ENCODE measurements at places on chromosomes 6 and 20. TPM values are rescaled to one million over a fixed set of nuclear protein-coding genes. Genes with fewer than 3 reads are reported as not detected.

Gene C6orf58
- not detected for total RNA-seq

Gene NNAT
- 0.52 TPM for total RNA-seq

Gene NKAIN4
- total RNA-seq: not detected

Gene SUMO4
- not detected for total RNA-seq

Gene KIAA1755
- 0.78 TPM for total RNA-seq

Gene CGAS
- total RNA-seq: 3.1 TPM

Gene ADGRF5
- total RNA-seq: 6.5 TPM

Gene CRISP3
- total RNA-seq: 0.99 TPM

Gene CST3
- total RNA-seq: 491 TPM

Gene PROCR
- 14.8 TPM for total RNA-seq

Gene CMTR1
- total RNA-seq: 15.8 TPM

Gene NMBR
- not detected for total RNA-seq

Gene TRIM26
- 66.6 TPM for total RNA-seq

Gene SEL1L2
- total RNA-seq: not detected

Gene FAM8A1
- total RNA-seq: 22.6 TPM

Gene LY86
- not detected for total RNA-seq

Gene ENPP4
- 9.9 TPM for total RNA-seq

Gene VSX1
- total RNA-seq: not detected

Gene RAET1L
- not detected for total RNA-seq

Gene HLA-DQA2
- total RNA-seq: not detected

Gene SIGLEC1
- 2.1 TPM for total RNA-seq

Gene PAX1
- total RNA-seq: not detected

Gene YWHAB
- 49.3 TPM for total RNA-seq

Gene TGM2
- total RNA-seq: 17.1 TPM

Gene PRR3
- total RNA-seq: 6.9 TPM

Gene LY6G6F
- total RNA-seq: not detected

Gene HEY2
- total RNA-seq: 7.3 TPM

Gene FIG4
- total RNA-seq: 24.7 TPM

Gene BMP7
- total RNA-seq: 4.2 TPM

Gene SH3BGRL2
- total RNA-seq: 26.4 TPM

Gene PRSS35
- 0.78 TPM for total RNA-seq

Gene SNAI1
- total RNA-seq: 0.78 TPM

Gene HRH3
- 0.33 TPM for total RNA-seq

Gene ZFP57
- total RNA-seq: not detected

Gene HSPA12B
- total RNA-seq: 4.4 TPM

Gene SAMD5
- 1.6 TPM for total RNA-seq

Gene SLC32A1
- total RNA-seq: not detected

Gene GPR63
- 2.3 TPM for total RNA-seq

Gene DEFB132
- total RNA-seq: not detected

Gene TCP11
- not detected for total RNA-seq

Gene BACH2
- 2.1 TPM for total RNA-seq

Gene PHACTR1
- 12.9 TPM for total RNA-seq
